Activated T-helper 1 cell treated with anti-CD3 and anti-CD28 coated beads, Interleukin-2, amount 50 U/mL, for 16 hours (primary cell): ENCODE measurements at places on chromosomes 12 and 14.
A peak's percentile ranks its signal among the peaks of the same experiment; 100 is the strongest.

DNA sequence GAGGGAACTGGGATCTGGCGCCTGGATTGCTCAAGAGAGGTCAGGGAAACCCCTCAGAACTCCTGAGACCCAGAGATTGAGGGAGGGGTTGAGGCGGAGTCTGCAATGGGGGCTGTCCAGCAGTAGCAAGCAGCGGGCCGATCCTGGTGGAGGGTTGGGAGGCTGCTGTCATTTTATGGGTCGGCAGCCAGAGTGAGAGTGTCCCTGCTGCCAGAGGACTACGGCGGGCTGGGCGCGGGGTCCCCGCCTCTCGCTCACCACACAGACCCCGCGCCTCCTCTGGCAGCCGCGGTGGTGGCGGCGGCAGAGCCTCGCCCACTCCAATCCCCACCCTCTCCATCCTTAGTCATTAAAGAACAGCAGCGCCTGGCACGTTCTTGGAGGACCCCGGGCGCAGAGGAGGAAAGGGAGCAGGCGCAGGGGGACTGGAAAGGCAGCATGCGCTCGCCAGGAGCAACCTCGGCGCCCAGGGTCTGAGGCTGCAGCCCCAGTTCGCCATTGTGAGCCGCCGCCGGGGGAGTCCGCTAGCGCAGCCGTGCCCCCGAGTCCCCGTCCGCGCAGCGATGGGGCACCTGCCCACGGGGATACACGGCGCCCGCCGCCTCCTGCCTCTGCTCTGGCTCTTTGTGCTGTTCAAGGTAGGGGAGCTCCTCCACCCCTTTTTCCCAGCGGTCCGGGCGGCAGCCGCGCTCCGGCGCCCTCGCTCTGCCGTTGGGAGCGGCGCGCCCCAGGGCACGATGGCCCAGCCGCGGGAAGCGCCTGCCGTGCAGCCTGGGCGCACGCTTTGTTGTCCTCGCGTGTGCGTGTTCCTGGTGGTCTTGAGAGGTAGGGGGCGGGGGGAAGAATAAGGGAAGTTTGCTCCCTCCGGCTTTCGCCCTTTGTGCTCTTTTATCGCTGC lies at the start of gene PTPRO:
TSS of gene PTPRO (plus strand) at position 345 of the 898 bp plus-strand sequence.
- no peak for DNase-seq

DNA sequence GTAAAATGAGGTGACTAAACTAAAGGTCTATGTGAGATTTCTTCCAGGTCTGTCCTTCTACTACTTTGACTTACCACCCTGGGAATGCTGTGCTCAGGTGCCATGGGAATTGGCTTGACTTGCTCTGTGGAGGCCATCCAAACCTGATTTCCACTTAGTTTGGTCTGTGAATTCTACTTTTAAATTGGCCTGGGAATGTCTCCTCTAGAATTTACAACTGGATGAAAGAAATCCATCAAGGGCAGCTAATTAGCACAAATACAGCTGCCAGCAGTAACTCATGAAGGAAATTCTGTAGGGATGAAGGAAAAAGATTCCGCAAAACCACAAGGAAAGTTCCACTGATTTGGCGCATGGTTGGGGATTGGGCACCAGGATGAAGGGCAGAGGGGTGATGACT lies 31.7 kb upstream of the FRMD6 start:
- DNase-seq = no peak

DNA sequence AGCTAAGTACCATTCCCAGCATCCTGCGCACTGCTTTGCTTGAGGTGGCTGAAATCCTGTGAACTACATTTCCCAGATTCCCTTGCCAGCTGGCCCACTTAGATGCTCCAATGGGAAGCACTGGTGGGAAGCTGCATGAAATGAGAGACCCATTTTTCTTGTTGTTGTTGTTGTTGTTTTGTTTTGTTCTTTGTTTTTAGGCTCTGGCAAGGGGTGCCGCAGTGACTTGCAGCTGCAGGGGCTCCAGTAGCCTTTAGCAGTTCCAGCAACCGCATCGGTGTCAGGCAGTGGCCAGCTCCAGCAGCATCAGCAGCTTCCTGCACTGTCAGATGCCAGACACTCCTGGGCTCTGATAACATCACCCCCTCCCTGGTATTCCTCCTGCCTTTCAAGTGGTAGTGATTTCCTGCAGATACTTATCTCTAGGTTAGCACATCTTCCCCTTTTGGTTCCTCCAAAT lies 8.8 kb upstream of the EGLN3 start:
- no peak for DNase-seq

- no peak for DNase-seq
Observed at GRCh38 chr12:109524466-109525278, 47.2 kb downstream of the UBE3B start.

GRCh38 chr14:91278383-91278715 lies 33.8 kb upstream of the GPR68 start:
- DNase-seq = no peak

- no peak for DNase-seq
Observed at GRCh38 chr12:88623777-88624548, 43.7 kb upstream of the KITLG start.

GRCh38 chr14:63418020-63418419 lies 99.3 kb upstream of the GPHB5 start:
- DNase-seq = no peak

DNA sequence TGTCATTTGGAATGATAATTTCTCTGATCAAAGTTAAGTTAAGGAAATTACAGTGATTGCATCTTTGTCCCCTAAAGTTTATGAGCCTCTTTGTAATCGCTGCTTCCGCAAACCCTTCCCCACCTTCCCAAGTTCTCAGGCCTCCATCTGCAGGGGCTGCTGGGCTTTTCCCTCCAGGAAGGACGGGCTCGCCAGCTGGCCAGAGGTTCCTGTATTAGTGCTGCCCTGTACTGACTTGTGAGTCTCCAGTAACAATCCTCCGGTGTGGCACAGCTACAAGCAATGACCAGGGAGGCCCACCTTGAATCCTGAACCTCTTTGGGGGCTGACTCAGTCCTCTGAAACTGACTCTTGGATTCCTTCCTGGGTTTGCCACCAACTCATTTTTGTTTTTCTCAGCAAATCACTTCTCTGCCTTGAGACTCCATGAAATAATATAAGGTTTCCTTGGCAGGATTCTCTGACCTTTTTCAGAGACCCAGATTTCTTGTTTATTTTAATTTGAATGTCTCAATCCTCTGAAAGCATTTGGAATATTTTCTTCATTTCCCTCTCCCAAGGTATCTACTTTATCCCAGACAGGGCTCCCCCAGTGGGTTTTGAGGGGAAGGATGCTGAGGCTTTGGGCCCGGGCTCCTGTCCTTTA lies 398.6 kb downstream of the ZFP36L1 start:
- no peak for DNase-seq

DNA sequence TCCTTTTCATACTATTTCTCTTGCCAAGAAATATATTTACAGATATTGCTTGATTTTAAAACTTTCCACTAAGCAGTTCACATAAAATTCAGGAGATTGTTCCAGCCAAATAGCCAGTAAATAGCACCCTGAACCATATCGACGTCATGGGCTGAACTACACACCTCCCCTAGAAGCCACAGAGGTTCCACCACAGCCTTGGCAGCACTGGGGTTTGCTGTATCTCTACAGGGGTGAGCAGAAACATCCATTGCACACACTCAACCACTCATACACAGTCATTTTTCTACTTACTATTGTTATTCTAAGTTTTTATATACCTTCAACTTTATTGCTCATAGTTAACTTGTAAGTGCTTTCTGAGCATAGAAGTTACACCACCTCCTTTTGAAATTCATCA lies 8.1 kb upstream of the EIF2S3B start:
- DNase-seq = no peak

GRCh38 chr12:42364692-42365091 lies 38.7 kb downstream of the PPHLN1 start:
- no peak for DNase-seq

- DNase-seq = peak; percentile 38
Observed at GRCh38 chr12:45730348-45731189, 1.1 kb downstream of the ARID2 start.

DNA sequence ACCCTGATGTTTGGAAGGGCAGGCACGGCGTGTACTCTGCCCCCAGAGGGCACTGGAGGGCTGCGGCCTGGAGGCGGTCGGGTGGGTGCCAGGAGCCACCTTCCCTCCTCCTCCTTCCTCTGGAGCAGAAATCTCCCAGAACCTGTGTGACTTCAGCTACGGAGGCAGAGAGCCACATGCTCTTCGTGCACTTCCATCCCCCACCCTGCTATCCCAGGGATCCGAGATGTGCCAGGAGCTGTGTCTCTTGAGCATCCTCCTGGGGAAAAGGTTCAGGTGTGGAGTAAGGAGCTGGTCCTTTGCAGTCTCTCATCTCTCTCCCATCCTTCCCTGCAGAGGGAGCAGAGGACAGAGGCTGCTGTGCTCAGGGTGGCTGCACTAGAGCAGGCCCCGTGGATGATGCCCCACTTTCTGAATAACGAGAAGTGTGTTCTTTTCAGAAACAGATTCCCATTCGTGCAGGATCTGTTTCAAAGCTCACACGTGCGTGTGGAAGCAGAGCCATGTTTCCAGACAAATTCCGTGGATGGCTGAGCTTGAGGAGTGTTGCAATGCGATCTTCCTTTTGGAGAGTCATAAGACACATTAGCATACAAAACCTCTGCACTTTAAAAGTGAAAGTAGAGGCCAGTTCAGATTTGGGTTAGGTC lies 162.9 kb downstream of the ADGRD1 start:
- DNase-seq = no peak

DNA sequence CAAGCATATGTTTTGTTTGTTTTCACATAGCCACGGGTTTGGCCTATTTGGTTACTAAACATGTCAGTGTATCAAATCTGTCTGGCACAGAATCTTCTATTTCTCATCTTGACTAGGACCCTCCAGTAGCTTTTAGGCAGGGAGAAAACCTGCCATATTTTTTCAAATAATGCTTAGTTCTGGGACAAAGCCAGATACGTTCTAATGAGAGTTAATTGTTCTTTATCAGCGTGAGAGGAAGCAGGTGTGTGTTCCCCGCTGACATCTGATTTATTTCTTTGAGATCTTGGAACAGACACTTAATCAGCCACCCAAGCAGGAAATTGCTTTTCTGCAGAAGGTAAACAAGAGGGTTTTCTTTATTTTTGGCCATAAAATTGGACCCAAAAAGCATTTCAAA lies 54.8 kb downstream of the GOLGA5 start:
- no peak for DNase-seq

DNA sequence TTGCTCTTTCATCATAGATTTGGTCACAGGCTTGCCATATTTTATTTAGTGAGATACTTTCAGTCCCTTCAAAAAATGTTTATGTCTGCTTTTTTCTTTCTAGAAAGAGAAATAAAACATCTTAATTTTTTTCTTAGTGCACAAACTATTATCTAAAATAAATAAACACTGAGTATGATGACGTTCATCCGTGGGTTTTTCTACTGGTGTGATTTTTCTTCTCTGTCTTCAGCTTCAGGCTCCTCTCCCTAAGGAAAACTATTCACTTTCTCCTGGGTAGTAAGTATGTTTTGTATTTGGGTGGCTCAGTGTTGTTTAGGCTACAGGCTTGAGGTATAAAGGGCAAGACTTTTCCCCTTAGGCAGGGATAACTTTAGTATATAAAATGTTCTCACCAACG lies 154.7 kb downstream of the DACT1 start:
- no peak for DNase-seq
